ENCODE measurements at places on chromosomes 1 and 21.

DNA sequence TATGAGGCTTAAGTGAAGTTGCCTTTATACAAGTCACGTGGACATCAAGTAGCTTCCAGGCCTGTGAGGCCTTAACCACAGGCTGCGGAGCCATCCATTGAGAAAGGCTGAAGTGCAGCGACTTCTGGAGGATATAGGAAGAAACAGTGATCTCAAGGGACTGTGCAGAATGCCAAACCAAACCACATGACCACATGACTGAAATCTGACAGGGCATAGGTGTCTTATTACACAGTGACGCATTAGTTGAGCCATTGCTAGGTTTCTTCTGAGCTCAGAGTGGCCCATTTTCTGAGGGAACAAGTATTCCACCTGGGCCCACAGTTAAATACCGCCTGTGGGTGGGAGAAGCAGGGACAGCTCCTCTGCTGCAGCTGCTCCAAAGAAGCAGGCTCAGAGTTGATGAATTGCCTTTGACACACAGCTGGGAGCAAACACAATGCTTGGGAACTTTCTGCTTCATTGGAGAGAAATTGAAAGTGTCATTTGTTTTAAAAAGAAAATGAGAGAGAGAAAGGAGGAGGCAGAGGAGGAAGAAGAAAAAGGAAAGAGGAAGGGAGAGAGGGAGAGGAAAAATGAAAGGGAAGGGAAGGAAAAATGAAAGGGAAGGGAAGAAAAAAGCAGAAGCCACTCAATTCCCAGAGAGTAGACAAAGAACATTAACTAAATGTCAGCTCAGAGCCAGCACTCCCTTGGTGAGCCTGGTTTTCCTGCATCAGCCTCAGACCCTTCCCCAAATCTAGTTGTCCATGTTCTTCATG, 94.4 kb downstream of the COLGALT2 start:
- no peak for DNase-seq

DNA sequence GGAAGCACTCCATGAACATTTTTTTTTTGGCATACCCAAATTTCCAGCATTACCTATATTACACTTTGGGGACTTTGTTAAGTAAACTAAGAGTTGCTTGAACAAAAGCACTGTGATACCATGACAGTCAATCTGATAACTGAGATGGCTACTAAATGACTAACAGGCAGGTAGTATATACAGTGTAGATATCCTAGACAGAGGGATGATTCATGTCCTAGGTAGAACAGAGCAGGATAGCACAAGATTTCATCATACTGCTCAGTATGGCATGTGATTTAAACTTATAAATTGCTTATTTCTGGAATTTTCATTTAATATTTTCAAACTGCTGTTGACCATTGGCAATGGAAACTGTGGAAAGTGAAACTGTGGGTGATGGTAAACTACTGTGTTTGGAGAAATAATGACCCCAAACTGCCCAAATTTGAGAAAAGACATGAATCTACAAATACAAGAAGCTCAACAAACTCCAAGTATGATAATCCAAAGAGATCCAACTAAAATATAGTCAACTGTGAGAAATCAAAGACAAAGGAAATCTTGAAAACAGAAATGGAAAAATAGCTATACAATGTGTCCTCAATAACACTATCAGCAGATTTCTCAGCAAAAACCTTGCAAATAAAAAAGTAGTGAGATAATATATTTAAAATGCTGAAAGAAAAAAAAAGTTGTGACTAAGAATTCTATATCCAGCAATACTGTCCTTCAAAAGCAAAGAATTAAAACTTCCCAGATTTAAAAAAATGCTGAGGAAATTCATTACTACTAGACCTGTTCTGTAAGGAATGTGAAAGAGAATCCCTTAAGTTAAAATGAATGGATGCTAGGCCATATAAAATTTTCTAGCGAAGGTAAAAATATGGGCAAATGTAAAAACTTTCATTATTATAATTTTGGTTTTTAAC, 410.4 kb downstream of the DUSP10 start:
- no peak for DNase-seq

DNA sequence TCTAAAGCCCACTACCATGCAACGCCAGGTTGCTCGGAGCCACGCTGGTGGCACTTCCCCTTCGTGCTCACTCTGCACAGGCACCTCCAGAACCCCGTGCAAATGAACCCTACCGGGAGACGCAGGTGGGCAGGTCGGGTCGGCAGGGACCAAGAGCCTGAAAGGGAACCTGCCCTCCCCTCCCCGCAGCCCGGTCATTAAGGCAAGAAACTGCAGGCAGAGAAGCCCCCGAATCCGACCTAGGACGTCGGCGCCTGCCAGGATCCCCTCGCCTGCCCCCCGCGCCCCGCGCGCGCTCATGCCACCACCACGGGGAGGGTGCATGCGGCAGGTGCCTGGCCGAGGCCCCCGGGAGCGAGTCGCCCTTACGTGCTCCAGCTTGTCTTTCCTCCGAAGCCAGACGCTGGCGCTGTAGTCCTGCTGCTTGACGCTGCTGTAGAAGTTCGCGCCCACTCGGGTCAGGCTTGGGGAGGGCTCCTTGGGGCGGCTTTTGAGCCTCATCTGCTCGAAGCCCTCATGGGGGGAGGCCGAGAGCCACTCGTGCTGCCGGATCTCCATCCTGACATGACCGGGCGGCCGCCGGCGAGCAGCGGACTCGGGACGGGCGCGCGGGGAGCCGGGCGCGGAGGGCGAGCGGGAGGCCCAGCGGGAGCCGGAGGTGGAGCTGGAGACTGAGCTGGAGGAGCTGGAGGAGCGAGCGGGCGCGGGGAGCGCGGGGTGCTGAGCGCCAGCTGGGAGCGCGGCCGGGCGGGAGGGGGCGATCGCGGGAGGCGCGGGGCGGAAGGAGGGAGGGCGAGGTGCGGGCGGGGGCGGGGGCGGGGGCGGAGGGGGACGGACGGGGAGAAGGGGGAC, 552 bp downstream of the PLD5 start:
- DNase-seq: peak; percentile 17

DNA sequence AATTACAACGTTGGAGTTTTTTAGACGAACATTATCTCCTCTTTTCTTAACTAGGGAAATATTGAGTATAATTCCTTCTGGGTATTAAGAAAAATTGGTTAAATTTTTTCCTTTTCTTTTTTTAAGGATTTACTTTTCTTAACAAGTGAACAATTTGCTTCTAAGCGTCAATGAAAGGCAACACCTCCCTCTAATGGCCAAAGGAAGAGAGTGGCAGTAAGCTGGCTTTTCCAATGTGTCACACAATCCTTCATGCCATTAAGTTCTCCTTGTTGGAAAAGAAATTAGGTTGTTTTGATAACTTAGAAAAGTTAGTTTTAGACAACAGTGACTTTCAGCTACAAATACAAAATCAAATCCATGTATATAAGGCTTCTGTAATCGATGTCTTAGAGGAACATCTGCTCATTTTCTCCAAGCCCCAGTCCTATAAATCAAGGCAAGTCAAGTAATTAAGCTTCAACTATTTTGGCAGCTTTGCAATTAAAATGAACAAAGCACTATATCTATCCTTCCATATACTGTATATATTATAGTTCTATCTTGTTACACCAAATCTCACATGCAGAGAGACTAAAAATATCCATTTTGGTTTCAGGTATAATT, 62.8 kb downstream of the EDEM3 start:
- DNase-seq: no peak

DNA sequence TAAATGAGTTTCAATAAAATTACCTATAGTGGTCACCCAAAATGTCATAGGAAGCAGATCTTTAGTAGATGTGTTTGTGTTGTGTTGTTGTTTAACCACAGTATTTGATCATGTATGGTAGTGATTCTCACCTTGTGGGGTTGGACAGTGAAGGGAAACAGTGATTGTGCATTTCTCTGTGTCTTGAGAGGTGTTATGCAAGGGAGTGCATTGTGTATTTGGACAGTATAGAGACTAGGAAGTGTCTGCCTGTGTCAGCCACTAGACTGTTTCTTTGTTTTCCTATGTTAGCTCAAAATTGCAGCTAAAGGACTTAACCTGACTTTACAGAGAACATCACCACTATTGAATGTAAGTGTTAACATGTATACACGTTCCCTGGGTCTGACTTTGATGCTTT, 6.0 kb downstream of the RGS2 start:
- no peak for DNase-seq

DNA sequence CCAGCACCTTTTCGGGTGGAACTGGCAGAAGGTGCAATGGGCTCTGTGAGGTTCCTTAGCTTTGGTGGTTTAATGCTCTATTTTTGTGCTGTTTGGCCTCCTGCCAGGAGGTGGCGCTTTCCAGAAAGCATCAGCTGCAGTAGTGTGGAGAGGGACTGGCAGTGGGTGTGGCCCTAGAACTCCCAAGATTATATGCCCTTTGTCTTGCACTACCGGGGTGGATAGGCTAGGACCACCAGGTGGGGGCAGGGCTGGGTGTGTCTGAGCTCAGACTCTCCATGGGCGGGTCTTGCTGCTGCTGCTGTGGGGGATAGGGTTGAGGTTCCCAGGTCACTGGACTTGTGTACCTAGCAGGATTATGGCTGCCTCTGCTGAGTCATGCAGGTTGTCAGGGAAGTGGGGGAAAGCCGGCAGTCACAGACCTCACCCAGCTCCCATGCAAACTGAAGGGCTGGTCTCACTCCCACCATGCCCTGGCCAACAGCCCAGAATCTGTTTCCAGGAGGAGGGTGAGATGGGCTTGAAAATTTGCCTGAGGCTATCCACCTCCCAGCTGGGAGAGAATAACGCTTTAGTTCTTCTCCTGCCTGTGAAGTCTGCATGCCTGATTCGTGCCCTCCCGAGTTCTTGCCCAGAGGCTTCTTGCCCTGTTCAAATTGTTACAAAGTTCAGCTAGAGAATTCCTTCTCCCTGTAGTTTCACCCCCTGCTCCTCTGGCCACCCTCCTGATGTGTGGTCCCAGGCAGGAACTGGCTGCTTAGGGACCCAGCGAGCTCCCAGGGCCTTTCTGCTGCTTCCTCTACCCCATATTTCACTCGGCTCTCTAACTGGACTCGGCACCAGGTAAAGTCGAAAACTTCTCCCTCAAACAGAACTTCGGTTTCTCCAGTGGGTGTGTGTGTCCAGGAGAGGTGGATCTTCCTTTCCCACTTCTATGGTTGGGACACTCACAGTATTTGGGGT, 76.5 kb upstream of the BTG3 start:
- peak; percentile 74 for DNase-seq

GRCh38 chr1:205012391-205013140, 30.4 kb upstream of the CNTN2 start:
- no peak for DNase-seq

DNA sequence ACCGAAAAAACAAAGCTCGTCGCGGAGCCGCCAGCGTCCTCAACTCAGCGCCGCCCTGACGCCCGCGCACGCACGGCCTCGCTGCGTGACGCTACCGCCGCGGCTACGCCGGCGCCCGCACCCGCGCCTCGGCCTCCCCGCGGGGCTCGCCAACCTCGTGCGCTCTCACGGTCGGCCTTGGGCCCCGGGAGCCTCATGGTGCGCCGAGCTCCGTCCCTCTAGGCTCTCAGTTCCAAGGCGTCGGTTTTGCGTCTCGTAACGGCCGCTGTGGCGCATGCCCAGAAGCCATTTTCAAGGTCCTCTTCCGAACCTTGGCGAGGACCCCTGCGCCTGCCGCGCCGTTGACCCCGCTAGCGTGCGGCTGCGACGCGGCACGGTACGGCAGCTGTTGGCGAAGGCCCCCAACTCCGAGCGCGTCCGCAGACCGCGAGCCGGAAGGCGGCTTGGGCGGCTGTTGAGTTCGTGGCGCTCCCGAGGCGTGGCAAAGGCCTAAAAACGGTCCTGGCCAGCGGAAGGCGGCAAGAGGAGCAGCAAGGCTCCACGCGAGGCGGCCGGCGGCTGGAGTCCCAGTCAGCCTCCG, at the start of gene HENMT1:
Gene HENMT1, minus strand, starts transcription at position 64 of the 580 bp plus-strand sequence. CDS start 1,209 bp downstream, outside the sequence.
- DNase-seq: peak; percentile 85

- no peak for DNase-seq
Measured at GRCh38 chr1:200242110-200243041, 167.5 kb downstream of the ZNF281 start.

- DNase-seq: no peak
Measured at GRCh38 chr1:204126386-204126785, 25.5 kb downstream of the ETNK2 start.

GRCh38 chr1:174837386-174837785, 162.4 kb upstream of the CACYBP start:
- no peak for DNase-seq

DNA sequence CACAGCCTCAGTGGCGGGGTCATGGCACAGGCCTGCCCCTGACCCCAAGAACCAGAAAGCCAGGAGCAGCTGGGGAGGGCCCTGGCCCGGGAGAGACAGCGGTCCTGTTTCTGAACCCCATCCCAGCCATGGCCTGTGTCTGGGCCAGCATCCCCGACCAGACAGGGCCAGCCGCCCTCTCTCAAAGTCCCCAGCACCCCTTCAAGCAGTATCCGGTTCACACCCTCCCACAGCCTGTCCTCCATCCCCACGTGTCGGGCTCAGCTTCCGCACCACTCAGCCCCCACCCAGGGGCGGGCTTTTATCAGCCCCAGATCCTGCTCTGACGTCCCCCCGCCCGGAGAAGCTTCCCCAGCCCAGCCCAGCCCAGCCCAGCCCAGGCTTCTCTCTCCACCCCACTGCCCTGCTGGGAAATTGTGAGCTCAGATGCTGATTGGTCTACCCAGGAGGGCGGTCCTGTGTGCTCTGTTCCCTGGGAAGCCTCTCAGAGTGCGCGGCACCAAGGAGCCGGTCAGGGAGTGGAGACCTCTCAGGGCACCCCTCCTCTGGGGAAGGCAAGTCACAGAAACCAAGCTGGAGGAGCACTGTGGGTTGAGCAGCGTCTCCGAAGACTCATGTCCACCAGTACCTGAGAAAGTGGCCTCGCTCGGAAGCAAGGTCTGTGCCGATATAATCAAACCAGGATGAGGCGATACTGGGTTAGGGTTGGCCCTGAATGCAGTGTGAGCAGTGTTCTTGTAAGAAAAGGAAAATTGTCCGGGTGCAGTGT, 4.7 kb upstream of the FAAP20 start:
- DNase-seq: peak; percentile 89

GRCh38 chr21:35336534-35336933, 287.4 kb upstream of the RUNX1 start:
- DNase-seq: peak; percentile 44

GRCh38 chr1:10510520-10511493, 36.1 kb downstream of the PEX14 start:
- peak; percentile 87 for DNase-seq

- DNase-seq: no peak
Measured at GRCh38 chr1:108877348-108878159, 769 bp downstream of the GPSM2 start.

DNA sequence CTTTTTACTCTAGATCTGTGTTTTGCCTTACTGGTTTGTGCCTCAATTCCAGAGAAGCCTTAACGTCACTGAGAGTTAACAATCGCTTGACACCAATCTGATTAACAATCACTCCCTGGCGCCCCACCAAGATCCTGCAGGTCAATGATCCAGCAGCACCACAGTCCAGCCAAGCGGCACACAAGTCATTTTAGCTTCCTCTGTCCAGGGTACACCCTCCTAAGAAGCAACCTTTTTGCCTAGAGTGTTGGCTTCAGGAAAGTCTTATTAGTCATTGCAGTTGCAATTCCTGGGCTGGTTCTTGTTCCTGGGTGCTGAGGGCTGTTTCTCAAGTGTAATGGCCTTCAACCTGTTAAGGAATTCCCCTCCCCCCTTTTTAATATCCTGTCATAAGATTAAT, 323.0 kb upstream of the USP25 start:
- DNase-seq: no peak

Measured in activated CD4-positive, alpha-beta T cell treated with anti-CD3 and anti-CD28 coated beads for 48 hours (primary cell).